GDM1 (cell line): ENCODE measurements at places on chromosomes 12 and 14.

- DNase-seq = no peak
Measured at GRCh38 chr14:98914942-98915341, 357.1 kb downstream of the BCL11B start.

GRCh38 chr14:75417674-75418073 is 10.1 kb upstream of the JDP2 start:
- DNase-seq = peak; percentile 50

GRCh38 chr14:50000380-50001150 is 107.7 kb downstream of the ARF6 start:
- DNase-seq = peak; percentile 67

DNA sequence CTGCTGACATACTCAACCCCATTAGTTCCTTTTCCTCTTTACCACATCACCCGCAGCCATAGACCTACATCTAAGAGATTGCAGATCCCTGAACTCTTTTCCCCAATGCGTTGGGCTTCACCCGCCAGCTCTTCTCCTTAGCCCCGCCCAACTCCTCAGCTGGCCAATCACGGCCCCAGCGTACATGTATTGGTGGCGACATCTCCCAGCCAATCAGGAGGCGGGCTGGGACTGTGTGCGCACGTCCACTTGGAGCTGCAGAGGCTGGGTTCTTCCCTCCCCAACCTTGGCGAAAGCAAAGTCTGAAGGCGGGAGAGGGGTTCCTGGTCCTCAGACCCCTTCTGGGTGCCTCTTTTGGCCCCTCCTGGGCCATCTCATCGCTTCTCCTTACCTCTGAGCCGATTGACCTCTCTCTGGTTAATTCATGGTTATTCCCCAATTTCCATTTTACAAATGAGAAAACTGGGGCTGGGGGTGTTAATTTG is 11.0 kb downstream of the PDE1B start:
- DNase-seq = peak; percentile 58

DNA sequence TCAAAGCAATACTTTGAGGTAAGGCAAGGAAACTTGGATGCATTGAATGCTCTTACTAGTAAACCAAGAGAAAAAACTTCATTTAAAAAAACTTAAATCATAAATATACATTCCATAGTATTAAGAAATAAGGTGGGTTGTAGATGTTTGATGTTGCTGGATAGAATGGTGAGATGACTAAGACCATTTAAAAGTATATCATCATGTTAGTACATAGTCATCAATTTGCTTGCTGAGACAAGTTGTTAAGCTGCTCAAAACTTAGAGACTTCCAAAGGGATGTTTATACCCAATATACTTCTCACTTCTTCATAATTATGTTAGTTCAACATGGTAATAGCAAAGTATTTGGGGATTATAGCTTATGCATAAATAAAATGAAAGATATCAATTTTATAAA is 675.5 kb upstream of the MGAT4C start:
- no peak for DNase-seq

DNA sequence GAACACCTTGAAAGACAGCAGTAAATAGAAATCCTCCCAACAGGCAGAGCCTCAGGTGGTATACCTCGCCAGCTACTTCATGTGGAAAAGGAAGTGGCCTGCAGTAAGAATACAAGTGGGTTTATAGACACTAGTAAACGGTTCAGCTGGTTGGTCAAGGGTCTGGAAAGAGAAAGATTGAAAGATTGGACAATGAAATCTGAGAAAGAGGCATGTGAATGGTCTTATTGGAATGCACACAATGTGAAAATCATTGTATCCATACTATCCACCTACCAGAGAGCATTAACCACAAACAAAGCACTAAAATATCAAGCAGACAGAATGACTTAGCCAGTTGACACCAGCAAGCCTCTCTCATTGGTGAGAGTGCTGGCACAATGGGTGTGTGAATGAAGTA is 98.2 kb downstream of the SSPN start:
- no peak for DNase-seq

DNA sequence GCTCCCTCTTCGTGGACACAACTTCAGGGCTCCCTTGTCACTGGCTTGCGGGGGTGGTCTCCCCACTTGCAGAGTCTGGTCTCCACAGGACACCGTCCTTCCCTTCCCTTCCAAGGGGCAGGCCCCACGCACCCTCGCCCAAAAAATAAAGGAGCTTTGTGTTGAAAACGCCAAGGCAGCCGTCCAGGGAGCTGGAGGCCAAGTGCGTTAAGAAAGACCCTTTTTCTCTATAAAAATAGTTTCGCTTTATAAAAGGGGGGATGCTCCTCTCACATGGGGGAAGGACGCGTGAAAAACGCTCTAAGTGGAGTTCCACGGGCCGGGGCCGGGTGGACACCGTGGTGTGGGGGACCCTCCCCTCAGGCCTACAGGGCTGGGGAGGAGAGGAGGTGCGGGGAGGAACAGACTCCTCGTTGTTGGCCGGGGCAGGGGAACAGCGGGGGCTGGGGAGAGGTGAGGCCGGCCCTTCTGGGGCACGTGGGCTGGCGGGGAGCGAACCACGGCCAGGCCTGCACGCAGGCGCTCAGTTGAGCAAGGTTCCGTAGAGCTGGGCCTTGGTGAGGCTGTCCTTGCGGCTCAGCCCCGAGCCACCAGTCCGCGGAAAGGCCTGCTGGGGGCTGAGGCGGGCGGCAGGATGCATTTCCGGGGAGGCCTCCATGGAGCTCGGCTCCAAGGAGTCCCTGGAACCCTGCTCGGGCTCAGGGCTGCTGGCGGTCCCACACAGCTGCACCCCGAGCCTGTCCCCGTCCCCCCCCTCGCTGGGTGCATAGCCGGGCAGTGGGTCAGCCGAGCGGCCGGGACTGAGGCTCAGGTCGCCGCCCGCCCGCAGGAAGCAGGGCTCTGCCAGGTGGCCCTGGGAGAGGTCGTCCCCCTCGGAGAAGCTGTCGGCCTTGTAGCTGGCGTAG is 49.5 kb downstream of the BEGAIN start:
- no peak for DNase-seq

DNA sequence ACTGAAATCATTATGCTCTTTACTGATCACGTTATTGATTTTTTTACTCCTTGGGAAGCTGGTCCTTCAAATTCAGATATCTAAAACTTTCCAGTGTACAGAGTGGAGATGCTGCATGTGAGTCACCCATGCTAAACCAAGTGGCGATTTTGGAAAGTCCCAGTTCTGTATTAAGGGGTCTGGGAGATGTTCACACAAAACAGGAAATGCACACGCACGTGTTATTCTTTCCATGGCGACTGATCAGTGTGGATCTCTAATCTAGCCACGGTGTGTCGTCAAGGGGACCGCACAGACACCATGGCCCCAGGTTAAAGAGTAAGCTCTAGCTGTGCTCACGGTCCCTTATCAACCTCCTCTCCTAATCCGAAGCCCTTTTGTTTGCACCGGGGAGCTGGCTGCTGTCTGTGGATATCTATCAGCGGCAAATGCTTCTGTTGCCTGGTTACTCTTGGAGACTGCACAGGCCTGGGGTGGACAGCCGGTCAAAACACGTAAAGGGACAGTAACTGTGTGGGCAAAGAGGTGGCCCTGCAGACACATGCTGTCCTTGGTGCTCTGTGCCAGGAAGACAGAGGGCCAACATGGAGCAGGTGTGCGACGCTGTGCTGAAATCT is 96.6 kb downstream of the RIMBP2 start:
- no peak for DNase-seq

DNA sequence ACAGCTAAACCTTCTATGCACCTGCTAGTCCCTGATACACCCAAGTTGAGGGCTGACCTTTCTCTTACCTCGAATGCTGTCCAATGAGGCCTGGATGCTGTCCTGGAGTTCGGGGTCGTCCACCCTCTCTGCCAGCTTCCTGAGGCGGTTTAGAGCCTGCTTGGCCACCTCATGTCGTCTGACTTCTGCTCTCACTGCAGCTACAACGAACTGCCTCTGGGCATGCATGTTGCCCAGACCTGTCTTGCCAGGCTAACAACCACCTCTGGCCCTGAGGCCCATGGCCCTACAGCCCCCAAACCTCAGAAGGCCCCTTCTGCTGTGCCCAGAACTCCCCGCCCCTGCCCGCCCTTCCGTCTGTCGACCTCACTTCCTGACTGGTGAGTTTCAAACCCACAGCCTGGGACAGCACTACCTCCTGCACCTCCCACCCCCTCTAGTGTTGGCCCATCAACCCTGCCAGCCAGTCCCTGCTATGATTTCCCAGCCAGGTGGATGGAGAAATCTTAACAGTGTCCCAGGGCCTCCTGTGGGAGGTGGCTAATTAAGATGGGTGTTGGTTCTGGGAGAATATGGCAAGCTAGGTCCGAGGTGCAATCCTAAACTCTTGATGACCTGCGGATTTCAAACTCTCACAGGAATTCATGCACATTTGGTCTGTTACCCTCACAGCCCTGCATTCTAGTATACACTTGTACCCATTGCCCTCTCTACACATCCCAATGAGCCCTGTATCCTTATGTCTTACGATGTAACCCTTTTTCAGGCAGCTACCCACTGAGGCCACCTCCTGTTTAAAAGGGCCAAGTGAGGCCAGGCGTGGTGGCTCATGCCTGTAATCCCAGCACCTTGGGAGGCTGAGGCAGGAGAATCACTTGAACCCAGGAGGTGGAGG is 2.7 kb upstream of the TSPAN31 start:
- DNase-seq = peak; percentile 77

DNA sequence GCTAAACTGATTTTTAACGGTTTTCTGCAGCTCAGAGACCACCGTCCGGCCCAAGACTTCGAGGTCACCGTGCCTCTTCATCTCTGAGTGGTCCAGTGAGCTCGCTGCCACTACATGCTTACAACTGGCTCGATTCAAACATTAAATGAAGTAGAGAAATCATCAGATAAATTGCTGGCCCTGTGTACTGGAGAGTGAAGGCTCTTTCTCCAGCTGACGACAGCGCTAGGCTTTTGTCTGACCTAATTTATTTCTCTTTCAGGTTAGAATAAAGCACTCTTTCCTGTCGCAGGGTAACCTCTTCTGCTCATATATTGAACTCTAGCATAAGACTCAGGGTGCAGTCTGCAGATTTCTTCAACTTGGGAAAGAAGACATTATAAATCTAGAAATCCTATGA is 6.4 kb downstream of the BCL11B start:
- DNase-seq = no peak

DNA sequence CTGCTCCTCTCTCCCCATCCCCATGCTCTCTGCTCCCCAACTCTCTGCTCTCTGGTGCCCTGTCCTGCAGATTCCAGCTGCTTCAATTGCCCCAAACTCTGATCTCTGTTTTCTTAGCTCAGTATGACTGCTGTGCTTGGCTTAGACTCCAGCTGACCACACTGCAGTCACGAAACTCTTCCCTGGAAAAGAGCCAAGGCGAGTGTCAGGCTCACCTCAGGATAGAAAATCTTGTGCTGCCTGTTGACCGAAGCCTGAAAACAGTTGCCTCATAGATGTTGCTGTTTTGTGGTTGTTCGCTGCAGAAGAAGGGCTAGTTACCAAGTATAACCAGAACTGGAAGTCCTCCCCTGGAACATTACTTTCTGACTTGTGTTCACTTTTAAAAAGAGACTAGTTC is 6.7 kb upstream of the STON2 start:
- DNase-seq = no peak

GRCh38 chr14:52002542-52002941 is 13.2 kb downstream of the RTRAF start:
- DNase-seq = no peak

- DNase-seq = no peak
Measured at GRCh38 chr12:42019746-42020145, 124.9 kb downstream of the GXYLT1 start.

GRCh38 chr12:52792185-52793029 is 3.5 kb downstream of the KRT3 start:
- no peak for DNase-seq

- DNase-seq = no peak
Measured at GRCh38 chr14:51424561-51425251, 184.7 kb downstream of the TMX1 start.

- DNase-seq = peak; percentile 26
Measured at GRCh38 chr14:72104011-72104613, 171.9 kb downstream of the RGS6 start.

DNA sequence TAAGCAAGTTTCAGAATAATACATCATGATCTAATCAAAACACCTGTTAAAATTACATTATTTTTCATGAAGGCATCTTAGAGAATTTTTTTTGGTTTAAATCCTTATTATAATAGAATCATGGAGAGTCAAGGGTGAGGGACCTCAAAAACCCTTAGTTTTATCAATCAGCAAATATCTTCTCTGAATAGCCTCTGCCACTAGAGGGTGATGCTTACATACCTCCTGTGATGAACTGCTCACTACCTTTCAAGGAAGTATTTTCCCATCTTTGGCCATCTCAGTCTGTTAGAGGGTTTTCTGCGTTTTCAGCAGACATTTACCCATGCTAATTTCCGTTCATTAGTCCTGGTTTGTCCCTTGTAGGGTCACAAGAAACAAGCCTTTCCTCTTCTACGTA is 200.2 kb downstream of the TRHDE start:
- DNase-seq = no peak

- DNase-seq = peak; percentile 48
Measured at GRCh38 chr12:7832059-7832696, 40.5 kb downstream of the SLC2A14 start.

DNA sequence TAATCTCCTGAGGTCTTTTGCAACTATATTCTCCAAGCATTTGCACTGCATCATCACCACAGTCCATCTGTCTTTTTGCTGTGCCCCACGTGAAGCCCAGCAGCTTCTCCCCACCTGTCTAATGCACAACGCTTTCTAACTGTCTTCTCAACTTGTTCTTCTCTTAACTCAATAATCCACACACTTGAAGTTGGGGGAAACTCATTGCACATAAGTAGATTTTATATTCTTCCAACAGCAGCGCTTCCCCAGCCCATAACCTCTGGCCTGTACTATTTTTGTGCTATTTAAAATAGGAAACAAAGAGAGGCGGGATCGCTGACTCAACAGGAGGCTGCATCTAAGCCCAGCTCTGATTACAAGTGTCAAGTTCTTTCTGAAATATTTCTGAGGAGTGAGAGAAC is 226.7 kb downstream of the GXYLT1 start:
- no peak for DNase-seq

- DNase-seq = peak; percentile 28
Measured at GRCh38 chr14:90675399-90675798, 140.8 kb downstream of the TTC7B start.

GRCh38 chr12:117228239-117228638 is 38.0 kb upstream of the FBXO21 start:
- DNase-seq = no peak

DNA sequence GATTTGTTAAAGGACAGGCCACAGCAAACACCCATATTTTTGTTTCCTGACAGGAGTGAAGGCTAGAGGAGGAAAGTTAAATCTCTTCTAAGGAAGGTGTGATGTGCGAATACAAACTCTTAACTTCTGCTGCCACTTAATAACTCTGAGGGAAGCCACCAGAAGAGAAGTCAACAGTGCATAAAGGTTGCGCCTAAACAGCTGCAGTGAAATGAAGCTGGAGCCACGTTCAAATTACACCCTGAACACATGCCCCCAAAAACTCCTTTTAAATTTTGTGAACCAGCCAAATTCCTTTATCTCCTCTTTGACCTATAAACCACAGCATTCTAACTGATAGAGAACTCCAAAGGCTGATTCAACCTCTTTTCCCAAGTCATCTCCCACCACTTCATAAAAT is 22.4 kb downstream of the DENND5B start:
- no peak for DNase-seq
